Hematopoietic multipotent progenitor cell (in vitro differentiated cells): ENCODE measurements at places on chromosomes 1 and 21.
A peak's percentile ranks its signal among the peaks of the same experiment; 100 is the strongest.

- DNase-seq: no peak
These were observed 107.5 kb downstream of the PAX7 start for GRCh38 chr1:18738126-18738525.

- no peak for DNase-seq
These were observed 26.4 kb downstream of the TMEM53 start for GRCh38 chr1:44647896-44648295.

GRCh38 chr21:15701830-15702229 lies 28.0 kb upstream of the USP25 start:
- no peak for DNase-seq

DNA sequence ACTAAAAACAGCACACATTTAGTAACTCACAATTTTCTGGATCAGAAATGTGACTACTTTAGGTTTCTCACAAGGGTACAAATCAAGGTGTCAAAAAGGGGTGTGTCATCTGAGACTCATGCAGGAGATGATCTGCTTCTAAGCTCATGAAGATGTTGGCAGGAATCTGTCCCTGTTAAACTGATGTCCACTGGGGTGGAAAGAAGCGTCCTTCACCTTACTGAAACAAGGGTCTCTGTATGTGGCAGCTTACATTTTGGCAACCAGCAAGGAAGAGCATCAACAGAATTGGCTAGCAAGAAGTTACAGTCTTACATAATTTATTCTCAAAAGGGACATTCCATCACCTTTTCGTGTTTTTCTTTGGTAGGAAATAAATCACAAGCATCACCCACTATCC lies 1223.8 kb downstream of the AMY1C start:
- no peak for DNase-seq

DNA sequence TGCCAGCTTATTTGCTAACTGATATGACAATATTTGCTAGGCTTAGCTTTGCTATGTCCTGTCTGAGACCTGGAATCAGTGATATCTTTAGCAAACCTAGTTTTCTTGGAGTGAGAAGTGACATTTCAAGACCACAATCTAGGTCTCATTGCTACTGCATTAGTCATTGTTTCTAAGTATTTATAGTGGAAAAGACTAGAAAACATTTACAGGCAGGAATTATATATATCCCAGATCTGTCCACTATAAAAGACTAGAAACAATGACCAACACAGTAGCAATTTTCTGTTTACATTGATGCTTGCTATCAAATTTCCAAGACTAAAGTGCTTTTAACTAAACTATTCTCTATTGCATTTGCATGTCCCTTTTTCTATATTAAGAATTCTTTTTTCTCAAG lies 5.0 kb upstream of the RGS18 start:
- no peak for DNase-seq

DNA sequence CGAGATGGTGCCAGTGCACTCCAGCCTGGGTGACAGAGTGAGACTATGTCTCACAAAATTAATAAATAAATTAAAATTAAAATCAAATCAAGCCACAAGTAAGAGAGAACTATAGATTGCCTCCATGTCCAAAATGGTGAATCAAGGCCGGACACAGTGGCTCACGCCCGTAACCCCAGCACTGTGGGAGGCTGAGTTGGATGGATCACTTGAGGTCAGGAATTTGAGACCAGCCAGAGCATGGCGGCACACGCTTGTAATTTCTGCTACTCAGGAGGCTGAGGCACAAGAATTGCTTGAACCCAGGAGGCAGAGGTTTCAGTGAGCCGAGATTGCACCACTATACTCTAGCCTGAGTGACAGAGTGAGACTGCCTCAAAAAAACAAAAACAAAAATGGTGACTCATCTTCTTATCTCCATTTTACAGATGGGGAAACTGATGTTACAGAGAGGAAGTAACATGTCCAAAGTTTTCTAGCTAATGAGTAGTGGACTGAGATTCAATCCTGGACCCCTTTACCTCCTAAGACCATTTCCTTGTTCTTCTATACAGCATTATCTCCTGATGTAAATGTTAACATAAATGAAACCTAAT lies 99.0 kb upstream of the HNRNPU start:
- DNase-seq: peak; percentile 21

DNA sequence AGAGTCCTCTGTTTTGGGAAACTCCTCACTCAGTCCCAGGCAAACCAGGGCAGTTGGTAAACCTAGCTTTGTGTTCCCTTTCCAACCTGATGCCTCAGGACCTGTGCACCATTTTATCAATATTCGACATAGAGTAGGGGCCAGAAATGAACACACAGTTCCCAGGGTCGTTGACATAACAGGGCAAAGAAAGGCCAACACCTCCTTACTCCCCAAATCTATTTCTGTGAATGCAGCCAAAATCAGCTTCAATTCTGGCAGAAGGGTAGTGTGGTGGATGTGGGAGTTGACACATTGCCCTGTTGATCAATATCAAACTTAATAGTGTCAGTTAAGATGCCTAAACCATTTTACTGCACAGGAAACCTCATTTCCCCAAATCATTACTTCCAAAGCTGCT lies 104.6 kb upstream of the SPATA6 start:
- DNase-seq: no peak

DNA sequence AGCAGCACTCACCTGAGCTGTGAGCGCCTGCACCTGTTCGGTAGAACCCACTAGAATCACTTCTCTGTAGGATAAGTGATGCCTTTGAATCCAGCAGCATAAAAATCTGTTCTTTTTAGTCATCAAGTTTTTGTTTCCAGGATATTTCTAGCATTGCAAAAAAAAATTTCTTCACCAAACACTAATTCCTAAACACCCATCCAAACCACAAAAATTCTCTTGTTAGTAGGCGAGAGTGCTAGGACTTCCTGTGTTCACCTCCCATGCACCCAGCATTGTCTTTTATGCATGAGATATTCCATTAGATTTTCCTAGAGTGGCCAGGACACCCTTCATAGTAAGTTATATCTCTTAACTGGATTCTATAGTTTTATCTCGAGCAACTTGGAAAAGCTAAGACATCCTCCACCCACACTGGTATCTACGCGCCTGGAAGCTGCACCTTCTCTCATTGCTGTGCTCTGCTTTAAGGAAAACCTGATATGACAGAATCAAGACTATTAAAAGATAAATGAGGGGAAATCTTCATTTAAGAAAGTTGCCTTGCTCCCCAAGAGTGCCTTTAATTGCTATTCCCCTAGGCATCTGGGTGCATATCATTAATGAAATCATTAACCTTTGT lies 12.3 kb downstream of the SERTAD4 start:
- no peak for DNase-seq

- DNase-seq: no peak
These were observed 60.7 kb upstream of the ITPKB start for GRCh38 chr1:226799634-226800281.

GRCh38 chr1:164713456-164714207 lies 154.6 kb downstream of the PBX1 start:
- DNase-seq: no peak

DNA sequence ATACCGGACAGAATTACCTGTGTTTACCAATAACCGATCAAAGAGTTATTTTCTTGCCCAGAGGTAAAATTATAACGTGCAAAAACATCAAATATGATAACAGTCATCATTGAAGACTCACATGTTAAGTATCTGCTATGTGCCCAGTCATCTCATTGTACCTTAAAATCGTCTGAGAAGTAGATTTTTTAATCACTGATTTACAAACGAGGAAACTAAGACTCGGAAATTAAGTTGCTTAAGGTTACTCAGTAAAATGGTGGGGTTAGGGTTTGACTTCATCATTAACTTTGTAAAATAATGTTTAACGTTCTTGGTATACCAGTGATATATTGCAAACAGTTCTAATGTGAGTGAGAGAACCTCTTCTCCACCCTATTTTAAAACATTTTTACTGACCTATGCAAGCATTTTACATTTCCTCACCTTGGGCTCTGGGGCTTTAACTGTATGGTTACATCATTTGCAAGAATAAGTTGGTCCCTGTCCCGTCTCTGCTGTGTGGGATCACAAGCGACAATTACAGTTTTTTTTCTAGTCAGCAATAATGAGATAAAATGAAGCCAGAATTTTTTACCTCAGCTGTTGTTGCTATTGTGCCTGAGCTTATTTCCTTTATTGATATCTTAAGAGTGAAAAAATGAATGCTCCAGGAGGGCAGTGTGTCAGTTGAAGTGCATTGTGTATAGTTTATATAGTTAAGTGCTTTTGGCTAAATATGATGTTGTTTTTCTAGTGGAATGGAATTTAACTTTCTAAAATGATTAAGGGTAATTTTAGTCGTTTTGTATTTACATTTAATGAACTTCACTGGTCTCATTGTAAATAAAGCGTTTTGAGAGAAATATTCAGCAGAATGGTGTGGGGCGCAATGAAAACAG lies 2.7 kb downstream of the RPRD2 start:
- no peak for DNase-seq
